Substantia nigra (tissue), 51 donors: ENCODE measurements at places on chromosomes 5 and 9.

DNA sequence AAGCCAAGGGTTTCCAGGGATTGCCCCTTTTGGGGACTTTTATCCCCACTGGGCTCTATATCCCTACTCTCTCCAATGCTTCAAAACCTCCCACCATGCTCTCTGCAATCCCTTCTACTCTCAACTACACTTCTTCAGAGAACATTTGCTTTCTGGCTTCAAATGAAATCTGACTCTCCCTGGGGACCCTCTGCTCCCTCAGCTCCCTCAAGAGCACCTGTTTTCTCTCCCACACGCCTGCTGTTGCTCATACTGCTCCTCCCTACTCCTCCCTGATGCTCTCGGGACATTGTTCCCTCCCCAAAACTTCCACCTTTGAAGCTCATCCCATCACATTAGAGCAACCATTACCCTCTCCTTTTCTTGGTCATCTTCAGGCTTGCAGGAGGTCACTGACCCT, 344.9 kb downstream of the CDK5RAP2 start:
- no peak for DNase-seq

DNA sequence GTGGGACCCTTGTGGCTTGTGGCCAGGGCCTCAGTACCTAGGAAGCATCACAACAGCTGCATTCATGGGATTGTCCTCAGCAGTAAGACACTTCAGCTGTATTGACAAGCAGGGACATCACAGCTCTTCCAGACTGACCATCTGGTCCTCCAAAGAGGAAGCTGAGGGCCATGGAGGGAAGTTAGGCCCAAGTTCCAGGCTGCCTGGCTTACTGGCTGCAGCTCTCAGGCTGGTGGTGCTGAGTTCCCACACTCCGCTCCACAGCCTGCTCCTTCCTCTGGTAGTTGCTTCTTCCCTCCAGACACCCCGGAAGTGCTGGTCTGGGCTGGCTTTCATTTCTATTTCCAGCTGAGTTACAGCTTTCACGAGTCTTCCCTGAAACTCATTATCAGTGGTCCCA, 5.7 kb upstream of the STING1 start:
- no peak for DNase-seq

DNA sequence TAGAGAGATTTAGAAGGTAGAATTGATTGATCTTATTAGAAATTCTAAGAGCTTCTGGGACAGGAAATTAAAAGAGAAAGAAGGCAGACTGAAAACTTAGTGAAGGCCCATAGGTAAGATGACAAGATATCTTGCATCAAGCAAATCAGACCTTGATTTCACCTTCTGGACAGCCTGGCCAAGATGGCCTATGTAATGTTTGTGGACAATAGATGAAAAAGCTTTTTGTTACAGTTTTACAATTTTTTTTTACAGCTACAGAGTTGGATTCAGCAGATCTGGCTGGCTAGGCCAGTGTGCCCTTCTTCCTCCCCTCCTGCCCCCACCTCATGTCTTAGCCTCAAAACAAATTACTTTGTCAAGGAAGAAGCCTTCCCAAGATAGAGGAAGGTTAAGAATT, 21.6 kb upstream of the HEMGN start:
- DNase-seq = no peak

DNA sequence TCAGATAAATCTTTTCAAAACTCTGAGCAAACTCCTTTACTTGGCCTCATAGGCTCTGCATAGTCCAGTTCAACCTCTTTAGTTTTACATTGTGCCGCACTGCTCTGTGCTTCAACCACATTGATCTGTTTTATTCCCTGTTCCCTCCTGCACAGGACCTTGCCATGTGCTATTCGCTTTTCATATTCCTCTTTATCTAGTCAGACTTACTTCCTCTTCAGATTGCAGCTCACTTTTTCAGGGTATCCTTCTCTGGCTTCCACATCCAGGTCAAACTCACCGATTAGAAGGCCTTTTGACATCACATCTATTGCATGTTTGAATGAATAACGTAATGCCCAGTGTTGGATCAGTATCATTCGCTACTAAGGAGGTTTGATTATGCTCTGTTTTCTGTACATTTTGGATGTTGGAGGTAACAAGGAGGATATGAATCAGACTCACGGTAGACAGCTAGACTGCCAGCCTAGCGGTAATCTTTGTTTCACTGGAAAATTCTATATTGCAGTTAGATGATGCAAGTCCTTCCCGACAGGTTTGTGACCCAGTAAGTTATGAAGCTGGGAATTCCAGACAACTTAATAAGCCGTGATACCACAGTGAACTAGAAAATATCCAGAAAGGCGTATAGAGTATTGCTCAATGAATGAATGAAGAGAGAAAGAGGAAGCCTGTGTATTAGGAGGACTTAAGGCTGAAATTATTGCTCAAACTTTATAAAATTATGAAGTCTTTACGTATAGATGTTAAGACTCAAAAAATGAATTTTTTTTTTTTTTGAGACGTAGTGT, 65.7 kb downstream of the IQGAP2 start:
- DNase-seq = no peak

DNA sequence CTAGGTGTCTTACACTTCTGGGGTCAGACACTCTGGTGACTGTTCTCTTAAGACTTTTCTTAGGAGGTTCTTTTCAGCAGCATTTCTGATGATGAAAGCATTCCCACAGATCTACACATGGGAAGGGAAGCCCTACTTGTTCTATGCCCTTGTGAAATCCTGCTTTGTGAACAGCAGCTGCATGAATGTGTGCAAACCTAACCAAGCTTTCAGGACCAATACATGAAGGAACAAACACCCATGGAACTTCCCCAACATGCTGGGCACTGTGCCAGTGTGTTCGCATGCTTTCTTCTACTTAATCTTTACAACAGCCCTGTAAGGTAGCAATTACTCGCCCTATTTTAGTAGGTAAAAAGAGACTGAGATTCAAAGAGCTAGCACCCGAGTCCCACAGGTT, 439.9 kb upstream of the KLF4 start:
- DNase-seq = peak; percentile 14

- peak; percentile 22 for DNase-seq
These were observed 4.7 kb downstream of the IFNA8 start for GRCh38 chr9:21413624-21414023.

DNA sequence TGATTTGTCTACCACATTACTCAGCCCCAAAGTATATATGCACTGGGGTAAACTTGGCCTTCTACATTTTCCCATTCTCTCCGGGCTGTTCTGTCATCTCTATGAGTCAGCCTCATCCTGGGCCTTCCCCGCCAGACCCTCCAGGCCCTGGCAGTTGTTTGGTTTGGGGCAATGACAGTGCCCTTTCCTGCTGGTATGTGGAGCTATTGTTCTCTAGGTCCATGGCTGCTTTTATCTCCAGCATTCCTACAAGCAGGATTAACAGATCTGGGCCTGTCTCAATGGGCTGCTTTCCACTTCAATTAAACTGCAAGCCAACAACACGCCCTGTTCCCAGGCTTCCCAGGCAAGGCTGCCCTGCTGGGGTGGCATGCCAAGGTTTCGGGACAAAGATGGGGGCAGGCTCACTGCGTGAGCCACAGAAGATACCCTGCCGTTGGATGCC, 136.4 kb downstream of the SLIT3 start:
- DNase-seq = no peak

GRCh38 chr5:74639807-74640449, 600 bp downstream of the ENC1 start:
- DNase-seq = peak; percentile 48

- DNase-seq = no peak
These were observed 13.5 kb downstream of the NSD1 start for GRCh38 chr5:177146891-177147638.

- DNase-seq = no peak
These were observed 10.5 kb upstream of the SHB start for GRCh38 chr9:38079461-38080031.
